ENCODE measurements at places on chromosomes 13 and 19. TPM values are rescaled to one million over a fixed set of nuclear protein-coding genes. Genes with fewer than 3 reads are reported as not detected.

GRCh38 chr19:28920269-28921066 is 292.5 kb downstream of the UQCRFS1 start:
- DNase-seq, result no peak

DNA sequence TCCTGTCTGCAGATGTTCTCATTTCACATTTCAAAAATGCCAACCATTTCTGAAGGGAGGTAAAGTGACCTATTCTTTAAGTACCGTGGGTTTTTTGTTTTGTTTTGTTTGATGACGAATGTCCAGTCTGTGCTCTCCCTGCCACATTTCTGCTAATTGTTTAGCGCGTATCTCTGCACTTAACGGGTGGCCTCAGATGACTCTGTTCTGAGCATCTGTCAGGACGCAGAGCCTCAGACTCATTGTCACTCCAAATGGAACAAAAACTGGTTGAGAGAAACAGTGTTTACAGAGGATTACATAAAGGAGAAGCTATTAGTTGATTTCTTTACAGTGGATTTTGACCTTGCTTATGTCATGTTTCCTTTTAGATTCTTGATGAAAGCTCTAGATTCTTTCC is 23.7 kb downstream of the TPP2 start:
- no peak for DNase-seq

NALCN gene
- 0.48 TPM for total RNA-seq

CDX2 gene
- not detected for total RNA-seq

SLC6A16 gene
- 2.4 TPM for total RNA-seq
